Fibroblast of skin of left quadriceps (primary cell): ENCODE measurements at places on chromosomes 12 and 14.

DNA sequence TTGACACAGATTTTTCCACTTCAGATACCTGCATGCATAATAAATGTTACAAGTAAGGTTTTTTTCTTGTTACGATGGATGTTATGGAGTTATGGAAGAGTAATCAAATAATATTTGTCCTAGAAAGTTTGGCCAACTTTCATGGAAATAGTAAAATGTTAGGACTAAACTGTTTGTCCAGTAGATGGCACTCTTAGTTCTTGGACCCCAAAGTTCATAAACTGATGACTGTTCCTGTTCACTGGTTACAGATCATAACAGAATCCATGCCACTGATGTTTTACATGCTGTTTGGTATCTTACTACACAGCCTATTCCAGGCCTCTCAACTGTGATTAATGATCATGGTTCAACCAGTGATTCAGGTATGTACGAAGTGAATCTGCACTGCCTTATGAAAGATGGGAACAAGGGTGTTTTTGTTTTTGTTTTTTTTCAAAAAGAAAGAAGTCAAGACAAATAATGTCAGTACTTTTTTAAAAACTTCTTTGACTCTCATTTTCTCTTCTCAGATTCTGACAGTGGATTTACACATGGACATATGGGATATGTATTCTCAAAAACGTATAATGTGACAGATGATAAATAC, 48.8 kb upstream of the SLCO1C1 start:
- peak; percentile 23 for DNase-seq

- no peak for DNase-seq
These were observed 25.4 kb upstream of the NAP1L1 start for GRCh38 chr12:76109879-76110278.

- DNase-seq, result no peak
These were observed 80.8 kb downstream of the C14orf132 start for GRCh38 chr14:96119947-96120346.

DNA sequence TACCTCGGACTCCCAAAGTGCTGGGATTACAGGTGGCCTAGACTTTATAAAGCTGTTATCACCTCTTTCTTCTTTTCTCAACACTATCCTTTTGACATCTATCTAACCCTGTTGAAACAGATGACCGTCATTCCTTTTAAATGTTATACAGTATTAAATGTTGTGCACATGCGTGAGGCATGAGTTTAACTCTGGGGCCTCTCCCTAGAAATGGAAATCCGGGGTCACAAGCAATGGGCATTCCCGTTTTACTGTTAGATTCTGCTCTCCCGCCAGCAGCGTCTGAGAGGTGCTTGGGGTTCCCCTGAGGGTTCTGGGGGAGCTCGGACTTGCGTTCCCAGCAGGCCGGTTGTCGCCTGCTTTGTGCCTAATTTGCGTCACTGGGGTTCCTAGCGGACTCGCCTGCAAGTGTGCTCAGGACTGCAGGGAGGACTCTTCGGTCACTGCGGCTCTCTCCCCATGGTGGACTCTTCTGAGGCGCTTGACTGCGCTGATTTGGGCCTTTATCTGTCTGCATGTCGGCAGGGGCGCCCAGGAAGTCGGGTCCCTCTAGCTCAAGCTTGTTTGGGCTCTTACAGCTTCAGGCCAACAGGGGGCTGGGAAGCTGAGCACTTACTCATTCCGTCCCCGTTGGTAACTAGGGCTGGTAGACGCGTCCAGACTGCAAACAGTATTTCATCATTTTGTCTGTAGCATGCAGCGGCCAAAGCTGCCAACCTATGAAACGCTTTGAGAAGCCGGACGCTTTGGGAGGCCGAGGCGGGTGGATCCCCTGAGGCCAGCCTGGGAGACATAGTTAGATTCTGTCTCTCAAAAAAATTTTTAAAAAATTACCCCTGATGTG, 1.2 kb upstream of the RAN start:
- peak; percentile 82 for DNase-seq

DNA sequence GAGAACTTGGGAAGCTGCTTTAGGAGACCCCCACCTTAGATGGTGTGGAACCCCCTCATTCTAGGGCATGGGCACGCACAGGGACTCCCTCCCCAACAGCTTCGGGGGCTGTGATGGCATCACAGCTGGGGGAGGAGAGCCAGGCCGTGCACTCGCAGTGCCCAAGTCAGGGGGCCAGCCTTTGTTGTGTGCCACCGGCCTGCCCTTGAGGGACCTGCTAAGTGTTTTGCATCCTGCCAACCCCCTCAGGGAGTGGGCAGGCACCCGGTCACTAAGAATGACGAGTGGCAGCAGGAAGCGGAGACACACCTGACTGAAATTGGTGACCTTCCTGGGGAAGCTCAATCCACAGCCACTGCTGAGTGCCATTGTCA, 334.9 kb upstream of the SFSWAP start:
- DNase-seq, result no peak

DNA sequence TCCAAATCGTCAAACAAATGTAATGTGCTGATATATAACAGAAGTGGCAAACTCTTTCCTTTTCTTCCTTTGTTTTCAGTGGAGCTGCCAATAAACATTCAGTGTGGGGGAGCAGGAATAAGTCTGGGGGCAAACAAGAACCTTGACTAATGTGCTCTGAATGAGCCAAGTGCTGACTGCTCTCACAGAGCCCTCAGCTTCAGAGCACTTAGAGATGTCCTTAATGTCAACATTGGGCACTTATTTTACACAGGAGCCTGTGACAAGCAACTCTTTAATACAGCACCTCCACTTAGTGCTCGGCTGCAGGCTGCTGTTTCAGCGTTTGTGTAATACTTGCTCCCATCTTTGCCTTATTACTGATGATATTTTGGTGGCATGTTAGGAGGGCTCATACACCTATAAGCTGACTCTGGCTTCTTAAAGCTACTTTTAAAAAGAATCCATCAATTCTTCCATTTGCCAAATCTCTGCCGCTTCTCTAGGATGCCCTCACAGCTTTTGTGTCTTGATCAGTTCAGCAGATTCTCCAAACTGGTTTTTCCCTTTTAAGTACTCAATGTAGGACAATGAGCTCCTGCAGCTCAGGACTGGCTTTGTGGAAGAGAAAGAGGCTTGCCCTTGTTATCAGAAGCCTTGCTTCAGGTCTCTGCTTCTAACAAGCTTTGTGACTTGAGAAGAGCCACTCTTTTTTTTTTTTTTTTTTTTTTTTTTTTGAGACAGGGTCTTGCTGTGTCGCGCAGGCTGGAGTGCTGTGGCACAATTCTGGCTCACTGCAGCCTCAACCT, 206.6 kb downstream of the MON2 start:
- no peak for DNase-seq

DNA sequence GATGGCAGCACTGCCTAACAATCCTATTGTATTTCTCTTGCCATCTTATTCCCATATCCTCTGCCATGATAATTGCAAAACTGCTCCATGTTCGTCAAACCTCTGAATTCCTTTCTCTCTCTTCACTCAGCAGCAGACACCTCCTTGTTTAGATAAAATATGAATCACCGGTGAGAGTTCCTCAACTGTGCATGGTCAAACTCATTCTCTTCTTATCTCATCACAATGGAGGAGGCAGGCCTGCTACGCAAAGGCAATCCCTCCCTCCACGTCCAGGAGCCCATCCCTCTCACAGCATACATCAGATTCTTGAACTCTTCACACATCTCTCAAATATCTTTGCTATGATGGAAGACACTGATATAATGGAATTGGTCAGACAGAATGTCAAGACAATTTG, 90.1 kb upstream of the DAAM1 start:
- peak; percentile 82 for DNase-seq

- peak; percentile 76 for DNase-seq
These were observed 49.8 kb upstream of the RAP1B start for GRCh38 chr12:68560851-68561422.

DNA sequence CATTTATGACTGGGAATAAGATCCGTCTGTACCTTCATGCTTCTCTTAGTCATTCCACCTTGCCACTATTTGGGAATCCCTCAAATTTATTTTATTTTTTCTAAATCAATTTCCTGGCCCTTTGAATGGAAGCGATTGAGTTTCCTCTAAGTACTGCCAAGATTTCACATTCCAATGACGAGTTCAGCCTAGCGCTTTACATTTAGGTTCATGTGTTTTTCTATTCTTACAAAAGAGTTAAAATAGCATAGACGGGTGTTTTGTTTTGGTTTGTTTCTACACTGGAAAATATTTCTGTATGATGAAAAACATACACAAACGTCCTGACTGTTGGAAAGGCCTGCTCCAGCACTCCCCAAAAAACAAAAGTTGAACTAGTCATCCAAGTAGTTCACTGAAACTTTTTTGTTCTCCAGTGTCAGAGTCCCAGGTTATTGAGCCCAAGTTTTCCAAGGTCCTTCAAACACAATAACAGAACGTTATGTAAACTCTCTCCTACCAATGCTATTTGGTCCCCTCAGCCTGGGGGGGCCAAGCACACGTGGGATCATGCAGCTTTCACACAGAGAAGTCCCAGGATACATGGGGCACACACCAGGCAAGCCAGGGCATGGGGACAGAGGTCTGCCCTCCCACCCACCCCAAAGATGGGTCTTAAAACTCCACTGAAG, 74.8 kb upstream of the FOXN3 start:
- DNase-seq, result no peak

- no peak for DNase-seq
These were observed 11.1 kb downstream of the PTGES3 start for GRCh38 chr12:56676851-56677580.

- DNase-seq, result no peak
These were observed 157.8 kb downstream of the RBM19 start for GRCh38 chr12:113808095-113808951.

- DNase-seq, result no peak
These were observed 71.4 kb downstream of the DENND5B start for GRCh38 chr12:31519511-31519910.

GRCh38 chr12:64796205-64796845, 28.1 kb upstream of the TBC1D30 start:
- peak; percentile 65 for DNase-seq

DNA sequence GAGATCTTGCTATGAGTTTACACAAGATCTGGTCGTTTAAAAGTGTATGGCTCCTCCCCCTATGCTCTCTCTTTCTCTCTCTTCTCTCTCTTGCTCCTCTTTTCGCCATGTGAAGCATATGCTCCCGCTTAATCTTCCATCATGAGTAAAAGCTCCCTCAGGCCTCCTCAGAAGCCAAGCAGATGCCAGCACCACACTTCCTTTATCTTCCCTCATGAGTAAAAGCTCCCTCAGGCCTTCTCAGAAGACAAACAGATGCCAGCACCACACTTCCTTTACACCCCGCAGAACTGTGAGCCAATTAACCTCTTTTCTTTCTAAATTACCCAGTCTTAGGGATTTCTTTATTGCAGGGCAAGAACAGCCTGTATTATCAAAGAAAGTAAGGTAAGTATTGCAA, 152.4 kb downstream of the SEC23A start:
- DNase-seq, result no peak

DNA sequence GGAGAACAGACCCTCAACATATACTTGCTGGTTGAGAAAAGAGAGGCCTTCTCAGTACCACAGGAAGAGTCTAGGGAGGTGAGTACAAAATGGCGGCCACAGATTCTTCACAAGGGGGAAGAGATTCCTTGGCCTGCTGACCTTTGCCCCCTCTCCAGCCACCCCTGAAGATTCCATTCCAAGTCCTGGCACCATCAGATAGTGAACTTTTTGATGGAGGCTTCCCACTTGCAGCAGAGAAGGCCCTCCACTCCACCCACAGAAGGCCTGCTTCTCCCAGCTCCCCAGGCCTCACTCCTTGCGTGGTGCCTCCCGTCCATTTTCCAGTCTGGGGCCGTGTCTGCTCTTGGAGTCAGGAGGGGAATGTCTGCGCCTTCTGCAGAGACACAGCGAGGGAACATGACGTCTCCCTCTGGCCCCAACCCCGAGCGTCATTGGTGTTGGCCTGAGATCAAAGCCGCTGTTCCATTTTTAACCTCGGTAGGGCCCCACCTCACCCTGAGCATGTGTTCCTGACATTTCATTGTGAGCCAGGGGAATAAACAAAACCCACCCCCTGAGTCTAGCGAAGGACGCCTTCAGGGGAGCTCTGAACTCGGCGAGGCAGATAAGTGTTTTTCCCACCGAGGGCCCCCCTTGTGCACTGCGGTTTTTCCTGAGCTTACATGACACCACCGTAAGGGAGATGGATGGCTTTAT, 268.7 kb upstream of the TBX3 start:
- no peak for DNase-seq

GRCh38 chr12:98403385-98403784, 112.0 kb upstream of the TMPO start:
- no peak for DNase-seq

DNA sequence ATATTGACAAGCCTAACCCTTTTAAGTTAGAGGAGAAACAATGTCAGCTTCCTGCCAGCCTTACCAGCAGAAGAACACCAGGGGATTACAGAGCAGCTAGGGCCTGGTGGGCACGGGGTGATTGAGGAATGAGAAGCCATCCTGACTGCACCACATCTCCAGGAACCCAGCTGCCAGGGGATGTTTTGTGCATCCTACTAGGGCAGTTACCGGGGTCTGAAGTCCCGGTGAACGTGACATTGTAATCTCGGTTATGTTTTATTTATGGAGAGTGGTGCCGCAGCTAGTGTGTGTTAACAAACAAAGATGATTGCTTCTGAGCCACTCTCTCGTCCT, 115.9 kb downstream of the BCL11B start:
- no peak for DNase-seq

DNA sequence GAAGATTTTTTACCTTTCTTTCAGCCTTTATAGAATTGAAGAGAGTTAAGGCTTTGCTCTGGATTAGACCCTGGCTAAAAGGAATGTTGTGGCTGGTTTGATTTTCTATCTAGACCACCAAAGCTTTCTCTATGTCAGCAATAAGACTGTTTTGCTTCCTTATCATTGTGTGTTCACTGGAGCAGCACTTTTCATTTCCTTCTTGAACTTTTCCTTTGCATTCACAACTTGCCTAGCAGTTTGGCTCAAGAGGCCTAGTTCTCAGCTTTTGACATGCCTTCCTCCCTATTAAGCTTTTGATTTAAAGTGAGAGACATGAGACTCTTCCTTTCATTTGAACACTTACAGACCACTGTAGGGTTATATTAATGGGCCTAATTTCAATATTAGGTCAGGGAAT, 64.1 kb upstream of the USP15 start:
- DNase-seq, result no peak

DNA sequence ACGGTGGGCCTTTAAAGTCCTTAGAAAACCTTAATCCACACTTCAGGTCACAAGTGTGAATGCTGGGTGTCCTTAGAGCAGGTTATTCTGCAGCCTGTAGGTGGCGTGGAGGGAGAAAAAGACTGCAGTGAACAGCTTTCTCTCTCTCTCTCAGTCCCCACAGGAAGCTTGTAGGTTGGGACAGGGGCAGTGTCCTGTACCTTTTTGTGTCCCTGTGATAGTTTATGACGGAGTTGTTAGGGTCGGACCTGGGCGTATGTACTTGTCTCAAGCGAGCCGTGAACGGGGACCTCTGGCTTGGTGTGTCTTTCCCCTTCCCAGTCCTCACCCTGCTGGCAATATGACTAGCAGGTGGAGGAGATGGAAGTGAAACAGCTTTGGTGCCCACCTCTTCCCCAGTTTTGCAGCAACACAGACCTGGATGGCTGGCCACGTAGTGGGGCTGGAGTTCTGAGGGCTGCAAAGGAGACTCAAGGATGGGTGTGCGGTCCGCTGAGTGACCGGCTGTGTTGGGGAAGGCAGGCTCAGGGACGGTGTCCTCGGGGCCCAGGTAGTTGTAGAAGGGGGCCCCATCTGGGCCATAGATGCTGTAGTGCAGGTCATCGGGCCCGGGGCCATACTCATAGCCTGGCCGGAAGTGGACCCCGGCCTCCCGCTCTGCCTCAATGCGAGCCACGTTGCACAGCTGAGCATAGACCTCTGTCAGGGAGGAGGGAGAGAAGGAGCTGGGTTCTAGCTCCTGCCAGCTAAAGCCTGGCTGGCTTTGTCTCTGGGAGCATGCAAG, 8.9 kb downstream of the ISCA2 start:
- DNase-seq, result no peak
